ENCODE measurements at places on chromosomes 4 and X.
A peak's percentile ranks its signal among the peaks of the same experiment; 100 is the strongest.

- peak; percentile 73 for DNase-seq
Observed at GRCh38 chr4:67465032-67465762, 80.1 kb downstream of the CENPC start.

DNA sequence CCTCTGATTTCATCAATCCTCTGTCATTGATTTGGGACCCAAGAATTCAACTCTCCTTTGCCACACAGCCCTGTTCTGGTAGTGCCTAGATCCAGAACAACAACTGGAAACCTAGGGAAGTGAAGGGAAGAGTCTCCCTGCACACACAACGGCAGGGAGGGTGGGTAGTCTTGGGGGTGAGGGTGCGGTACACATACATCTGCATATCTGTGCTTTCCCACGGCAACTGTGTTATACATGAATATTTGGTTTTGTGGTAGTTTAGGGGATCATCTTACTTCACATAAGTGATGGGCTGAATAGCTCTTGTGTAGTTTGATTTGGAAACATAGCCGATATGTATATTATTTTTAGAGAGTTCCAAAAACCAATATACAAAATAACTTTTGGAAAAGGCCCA, 3.3 kb upstream of the PRSS12 start:
- DNase-seq: no peak

- no peak for DNase-seq
Observed at GRCh38 chrX:75096331-75096730, 59.8 kb downstream of the ABCB7 start.

- no peak for DNase-seq
Observed at GRCh38 chr4:169202145-169202699, 68.5 kb downstream of the SH3RF1 start.

- DNase-seq: no peak
Observed at GRCh38 chrX:154598656-154599055, 13.7 kb downstream of the CTAG1A start.

GRCh38 chrX:104435249-104435648, 130.8 kb upstream of the IL1RAPL2 start:
- no peak for DNase-seq

DNA sequence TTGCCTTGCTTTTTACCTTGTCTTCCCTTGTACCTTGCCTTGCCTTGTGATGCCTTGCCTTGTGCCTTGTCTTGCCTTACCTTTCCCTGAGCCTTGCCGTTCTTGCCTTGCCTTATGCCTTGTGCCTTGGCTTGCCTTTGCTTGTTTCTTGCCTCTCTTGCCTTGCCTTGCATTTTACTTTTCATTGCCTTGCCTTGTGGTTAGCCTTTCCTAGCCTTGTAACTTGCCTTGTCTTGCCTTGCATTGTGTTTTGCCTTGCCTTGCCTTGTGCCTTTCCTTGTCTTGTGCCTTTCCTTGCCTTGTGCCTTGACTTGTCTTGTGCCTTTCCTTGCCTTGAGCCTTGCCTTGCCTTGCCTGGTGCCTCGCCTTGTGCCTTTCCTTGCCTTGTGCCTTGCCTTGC, 84.6 kb downstream of the TAB3 start:
- no peak for DNase-seq

DNA sequence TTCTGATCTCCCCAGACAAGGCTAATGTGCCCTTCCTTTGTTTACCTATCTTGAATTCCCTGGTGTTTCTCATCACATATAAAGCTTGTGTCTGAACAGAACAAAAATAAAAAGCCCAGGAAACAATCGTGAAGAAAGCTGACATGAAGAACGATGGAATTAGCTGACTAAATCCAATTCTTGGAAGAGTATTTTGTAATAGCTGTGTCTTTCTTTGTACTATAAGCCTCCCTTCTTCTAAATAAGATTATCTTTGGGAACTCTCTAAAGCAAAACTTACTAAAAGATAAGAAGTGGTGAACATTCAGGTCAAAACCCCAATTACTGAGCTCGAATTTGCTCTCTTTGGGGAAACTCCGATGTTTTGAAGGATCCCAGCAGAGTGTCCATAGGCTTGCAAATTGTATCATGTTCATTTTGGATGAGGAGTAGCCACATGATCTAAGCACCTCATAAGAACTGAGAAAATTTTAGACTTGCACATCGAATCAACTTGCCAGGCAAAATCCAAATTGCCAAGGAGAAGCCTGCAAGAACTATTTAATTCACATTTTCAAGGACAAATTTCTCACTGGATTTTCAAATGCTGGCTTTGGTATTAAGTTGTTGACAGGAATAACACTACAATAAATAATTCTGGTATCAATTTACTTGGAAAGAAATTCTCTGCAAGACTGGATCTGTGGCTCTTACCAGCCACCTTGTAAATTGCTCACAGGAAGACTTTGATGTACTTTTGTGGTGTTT, 106.2 kb downstream of the LNX1 start:
- no peak for DNase-seq

- DNase-seq: no peak
Observed at GRCh38 chr4:112279882-112280315, 5.8 kb downstream of the TIFA start.

DNA sequence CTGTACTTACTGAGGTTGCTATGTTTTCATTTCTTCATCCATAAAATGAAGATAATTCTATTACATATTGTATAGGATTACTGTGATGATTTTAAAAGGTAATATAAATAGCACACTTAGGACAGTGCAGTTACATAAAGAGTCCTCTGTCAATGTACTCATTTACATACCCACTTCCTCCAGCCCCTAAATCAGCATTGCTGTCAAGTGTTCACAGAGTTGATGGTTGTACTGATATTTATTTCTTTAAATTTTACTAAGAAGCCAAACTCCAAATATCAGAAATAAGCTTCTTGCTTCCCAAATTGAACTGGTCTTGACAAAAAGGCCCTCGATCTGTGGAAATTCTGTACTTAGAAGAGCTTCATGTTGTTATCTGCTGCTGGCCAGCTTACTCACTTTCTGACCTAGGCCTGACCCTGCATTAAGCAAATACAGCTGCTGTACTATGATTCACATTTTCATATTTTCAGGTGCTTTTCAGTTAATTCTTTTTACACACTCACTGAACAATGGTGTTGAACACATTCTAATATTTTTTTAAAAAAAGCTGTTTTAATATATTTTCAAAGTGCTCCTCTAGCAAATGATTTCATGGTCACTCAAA, 259.6 kb downstream of the UNC5C start:
- no peak for DNase-seq

GRCh38 chrX:151816934-151817333, 82.4 kb downstream of the CNGA2 start:
- no peak for DNase-seq

GRCh38 chr4:154720123-154720522, 23.7 kb upstream of the LRAT start:
- DNase-seq: no peak

GRCh38 chr4:15702941-15703403, at the start of gene BST1:
Gene BST1, plus strand, starts transcription at chr4:15703065. Its CDS starts 80 bp downstream, at chr4:15703145.
- DNase-seq: peak; percentile 48

GRCh38 chrX:9401051-9401450, 63.8 kb upstream of the TBL1X start:
- DNase-seq: no peak

GRCh38 chr4:128544272-128544671, 256.7 kb upstream of the PGRMC2 start:
- DNase-seq: no peak

GRCh38 chrX:91389026-91389425, 45.6 kb upstream of the PABPC5 start:
- no peak for DNase-seq

DNA sequence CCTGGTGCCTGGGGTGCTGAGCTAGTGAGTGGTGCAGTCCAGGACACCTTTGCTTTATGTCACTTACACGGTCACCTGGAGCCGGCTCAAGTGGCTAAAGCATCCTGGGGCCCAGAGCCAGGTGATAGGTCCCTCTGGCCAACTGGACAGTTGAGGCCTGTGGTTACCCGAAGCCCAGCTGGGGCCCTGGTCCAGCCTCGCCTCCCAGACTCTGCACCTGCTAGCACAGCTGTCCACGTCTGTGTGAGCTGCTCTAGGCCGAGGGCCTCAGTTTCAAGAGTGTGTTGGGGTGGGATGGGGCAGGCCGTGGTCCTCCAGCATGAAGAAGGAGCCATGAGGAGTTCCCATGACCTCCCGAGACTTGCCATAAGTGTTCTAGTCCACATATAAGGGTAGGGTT, 7.7 kb upstream of the ADD1 start:
- no peak for DNase-seq

DNA sequence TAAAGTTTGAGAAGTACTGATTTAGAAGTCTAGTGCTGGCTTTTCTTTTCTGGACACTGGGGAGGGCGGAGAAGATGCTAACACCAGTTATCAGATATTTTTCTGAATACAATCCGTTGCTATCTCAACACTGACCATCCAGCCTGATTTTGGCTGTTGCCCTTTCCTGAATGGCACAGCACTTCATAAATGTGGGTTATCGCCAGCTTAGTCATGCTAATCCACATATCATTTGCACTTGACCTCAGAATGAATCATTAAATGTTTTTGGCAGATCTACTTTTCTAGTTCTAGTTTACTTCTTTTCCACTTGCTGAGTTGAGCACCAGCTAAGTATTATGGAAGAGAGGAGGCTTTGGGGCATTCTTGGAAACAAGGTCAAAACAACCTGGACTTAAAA, 60.8 kb upstream of the ESX1 start:
- DNase-seq: no peak

- no peak for DNase-seq
Observed at GRCh38 chrX:130343411-130343810, 3.7 kb downstream of the SLC25A14 start.

DNA sequence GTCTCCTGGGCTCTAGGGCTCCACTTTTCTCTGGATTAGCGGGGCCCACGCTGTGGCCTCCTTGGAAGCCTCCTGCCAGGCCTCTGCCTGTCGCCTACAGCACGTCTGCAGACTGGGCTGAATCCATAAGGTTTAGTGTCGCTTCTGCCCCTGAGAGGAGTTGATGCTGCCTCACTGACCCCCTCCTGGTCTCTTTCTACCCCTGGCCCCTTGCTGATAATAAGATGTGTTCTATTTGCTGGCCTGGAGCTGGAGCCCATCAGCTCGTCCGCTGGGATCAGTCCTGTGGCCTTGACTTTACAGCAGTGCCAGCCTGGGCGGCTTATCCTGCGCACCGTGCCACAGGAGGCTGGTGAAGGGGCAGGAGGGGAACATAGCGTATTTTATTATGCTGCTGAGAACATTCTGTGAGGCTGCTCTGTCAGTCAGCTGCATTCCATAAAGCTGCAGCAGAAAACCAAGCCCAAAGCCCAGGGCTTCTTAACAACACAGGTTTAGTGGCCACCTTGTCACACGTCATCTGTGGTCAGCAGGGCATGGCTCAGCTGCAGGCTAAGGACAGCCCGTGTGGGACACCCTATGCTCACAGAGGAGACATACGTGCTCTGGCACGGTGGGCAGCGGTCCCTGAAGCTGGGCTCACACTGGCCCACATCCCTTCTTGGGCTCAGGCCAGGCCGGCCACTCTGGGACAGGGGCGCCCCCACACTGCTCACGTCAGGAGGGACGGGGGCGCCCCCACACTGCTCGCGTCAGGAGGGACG, 29.3 kb upstream of the HGFAC start:
- no peak for DNase-seq

- no peak for DNase-seq
Observed at GRCh38 chr4:42150653-42151567, 1.5 kb downstream of the BEND4 start.

DNA sequence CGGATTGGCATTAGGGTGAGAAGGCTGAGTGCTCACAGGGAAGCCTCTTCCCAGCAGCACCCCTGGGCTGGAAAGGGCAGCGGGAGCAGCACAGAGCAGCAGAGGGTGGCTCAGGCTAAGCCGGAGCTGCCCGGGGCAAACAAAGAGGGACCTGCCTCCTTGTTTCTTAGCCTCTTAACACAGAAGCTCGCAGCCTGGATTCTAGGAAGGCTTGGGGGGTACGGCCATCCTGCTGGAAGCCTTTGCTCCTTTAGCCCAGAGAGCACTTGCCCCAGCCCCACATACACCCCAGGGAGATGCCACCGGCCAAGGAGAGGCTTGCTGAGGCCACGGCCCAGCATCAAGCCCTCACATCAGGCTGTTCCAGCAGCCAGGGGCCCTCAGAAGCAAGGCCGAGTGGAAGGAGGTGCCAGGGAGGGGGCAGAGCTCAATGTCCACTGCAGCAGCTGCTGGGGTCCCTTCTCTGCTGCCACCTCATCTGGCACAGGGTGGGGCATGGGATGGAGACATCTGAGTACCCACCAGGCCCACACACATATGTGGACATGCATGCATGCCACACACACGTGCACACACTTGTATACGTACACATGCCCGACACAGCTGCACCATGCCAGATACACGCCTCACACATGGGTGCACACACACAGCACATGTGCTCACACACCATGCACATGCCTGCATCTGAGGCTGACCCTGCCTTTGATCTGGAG, 20.3 kb upstream of the SPON2 start:
- peak; percentile 1 for DNase-seq

DNA sequence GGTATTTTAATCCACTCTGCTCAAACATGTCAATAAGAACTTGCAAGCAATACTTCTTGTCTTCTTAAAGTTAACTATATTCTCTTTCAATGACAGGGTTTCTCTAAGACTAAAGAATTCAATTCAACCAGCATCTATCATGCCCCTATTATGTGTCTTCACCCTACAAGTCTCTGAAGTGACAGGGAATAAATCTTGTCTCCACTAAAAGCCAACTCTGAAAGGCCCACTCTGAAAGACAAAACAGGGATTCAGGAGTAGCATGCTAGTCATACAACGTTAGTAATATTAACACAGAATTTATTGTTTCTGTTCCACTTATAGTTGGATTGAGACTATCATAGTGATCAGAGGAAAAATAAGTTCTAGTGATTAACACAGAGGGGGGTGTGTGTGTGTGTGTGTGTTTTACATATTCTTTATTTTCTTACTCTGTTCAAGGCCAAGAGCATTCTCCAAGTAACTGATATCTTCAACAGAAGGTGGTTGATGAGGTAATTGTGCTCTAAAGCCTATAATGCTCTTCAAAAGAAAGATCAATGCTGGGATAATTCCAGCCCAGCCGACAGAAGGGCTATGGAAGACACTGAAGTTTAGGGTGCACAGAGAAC, 122.4 kb upstream of the DCLK2 start:
- DNase-seq: no peak

DNA sequence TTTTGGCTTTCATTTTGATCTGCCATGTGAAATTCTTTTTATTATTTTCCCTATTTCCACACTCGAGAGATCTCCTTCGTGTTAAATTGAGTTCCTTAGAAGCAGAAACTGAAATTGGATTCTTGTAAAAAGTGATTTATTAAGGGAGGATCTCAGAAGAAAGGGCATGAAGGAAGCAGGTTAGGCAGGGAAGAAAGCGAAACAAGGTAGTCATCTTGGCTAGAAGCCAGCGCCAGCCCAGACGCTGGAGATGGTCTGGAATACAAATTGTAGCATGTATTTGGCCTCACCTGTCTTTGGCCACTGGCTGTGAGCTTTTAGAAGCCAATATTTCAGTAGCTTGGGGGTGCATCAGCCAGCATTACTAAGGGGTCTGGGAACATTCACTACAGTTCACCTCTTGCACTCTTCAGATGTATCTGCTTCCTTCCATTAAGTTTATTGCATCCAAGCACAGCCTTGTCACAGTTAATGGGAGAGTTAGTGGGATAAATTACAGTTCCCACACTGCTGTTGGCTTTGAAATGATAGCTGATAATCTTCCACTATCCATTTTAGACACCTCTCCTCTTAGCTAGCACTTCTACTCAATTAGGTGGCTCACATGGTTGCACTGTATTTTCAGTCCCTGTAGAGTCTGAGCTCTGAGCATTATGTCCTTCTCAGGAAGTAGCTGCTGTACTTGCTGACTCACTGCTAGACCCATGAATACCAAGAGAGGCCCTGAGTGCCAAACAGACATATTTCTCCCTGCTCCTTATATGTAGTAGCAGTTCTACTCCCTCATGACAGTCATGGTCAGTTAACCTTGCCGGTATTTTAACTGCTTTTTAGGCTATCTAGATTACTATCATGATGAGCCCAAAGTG, 14.6 kb downstream of the GRXCR1 start:
- no peak for DNase-seq

GRCh38 chrX:82589410-82589809, 918.7 kb upstream of the POU3F4 start:
- no peak for DNase-seq

All from posterior cingulate gyrus (tissue), 11 donors.